ENCODE measurements at places on chromosomes 16 and 17.

DNA sequence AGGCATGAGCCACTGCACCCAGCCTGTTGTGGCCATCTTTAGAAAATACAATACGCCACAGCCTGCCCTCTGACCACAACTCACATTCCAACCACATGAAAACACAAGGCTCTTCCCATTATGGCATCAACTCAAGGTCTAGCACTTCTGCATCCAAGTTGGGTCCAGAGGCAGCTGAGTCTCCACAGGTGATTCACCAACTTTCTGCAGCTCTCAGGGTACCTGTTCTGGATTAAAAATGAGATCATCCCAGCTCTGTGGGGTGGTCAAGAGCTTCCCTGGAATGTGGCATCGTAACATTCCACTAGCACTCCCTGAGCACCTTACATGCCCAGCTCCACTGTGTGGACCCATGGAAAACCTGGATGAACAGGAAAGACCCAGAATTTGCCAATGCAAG lies 9.9 kb upstream of the GUCY2D start:
- DNase-seq: no peak

DNA sequence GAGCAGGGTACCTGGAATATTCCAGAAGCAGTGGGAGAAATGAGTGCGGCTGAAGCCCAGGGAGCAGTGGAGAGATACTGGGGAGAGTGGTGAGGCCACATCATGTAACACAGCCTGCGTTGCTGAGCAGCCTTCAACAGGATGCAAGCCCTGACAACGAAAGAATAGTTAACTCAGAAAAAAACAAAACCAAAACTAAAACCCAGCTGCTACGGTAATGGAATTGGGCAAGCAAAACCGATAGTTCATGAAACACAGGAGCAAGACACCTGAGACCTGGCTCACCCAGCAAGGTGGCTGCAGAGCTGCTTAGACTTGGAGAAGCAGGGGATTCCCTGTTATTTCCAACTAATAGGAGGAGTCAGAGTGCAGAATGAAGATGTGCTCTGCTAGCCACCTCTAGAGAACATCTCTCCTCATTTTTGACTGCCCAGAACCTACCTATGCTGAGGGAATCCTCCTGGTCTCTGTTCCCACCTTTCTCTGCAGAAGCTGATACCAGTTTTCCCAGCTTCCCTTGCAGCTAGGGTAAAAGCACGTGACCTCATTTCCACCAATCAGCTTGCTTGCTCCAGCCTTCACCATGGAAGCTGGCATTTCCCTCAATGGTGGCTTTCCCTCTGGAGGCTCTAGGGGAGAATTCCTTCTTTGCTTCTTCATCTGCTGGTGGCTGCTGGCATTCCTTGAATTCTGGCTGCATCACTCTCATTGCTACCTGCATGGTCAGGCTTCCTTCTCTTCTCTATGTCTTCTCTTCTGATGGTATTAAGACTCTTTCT lies 59.4 kb upstream of the XYLT1 start:
- DNase-seq: peak; percentile 8

DNA sequence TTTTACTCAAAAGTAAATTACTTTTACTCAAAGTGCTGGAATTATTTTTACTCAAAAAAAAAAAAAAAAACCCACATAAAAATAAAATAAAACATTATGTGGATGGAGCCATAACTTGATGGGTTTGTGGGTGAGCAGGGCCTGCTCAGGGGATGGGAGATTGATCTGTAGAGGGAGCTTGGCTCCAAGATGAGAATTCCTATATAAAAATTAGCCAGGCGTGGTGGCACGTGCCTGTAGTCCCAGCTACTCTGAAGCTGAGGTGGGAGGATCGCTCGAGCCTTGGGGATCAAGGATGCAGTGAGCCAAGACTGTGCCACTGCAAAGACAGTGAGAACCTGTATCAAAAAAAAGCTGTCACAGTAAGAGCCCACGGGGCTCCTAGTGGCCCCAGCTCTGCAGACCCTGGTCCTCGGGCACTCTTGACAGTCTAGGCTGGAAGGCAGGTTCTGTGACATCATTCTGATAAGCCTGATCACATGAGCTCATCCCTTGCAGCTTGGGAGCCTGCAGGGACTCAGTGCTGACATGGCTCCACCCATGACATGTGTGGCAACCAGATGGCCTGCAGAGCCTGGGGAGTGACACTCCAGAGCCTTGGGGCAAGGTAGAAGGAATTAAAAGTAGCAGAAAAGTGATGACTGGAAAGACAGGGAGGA lies 42.5 kb downstream of the ST3GAL2 start:
- DNase-seq: no peak

GRCh38 chr17:12536472-12536871 lies 129.2 kb upstream of the MYOCD start:
- DNase-seq: no peak

Data from stimulated activated naive CD4-positive, alpha-beta T cell treated with Interleukin-2 at 50 U/mL for 16 hours (primary cell).